ENCODE measurements at places on chromosomes 16 and 17.

DNA sequence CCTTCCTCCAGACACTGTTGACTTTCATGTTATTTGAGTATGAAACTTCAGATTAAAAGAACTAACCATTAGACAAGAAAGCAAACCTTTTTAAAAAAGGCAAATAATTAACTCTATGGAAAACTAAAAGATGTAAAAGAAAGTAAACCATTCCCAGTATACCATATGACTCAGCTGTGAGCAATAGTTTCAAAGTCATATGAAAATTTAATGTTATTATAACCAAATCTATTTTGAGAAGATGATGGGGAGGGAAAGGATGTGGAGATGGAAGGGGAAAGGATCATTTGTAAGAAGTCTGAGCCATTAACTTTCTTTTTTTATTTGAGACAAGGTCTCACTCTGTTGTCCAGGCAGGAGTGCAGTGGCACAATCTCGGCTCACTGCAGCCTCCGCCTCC is 131.8 kb downstream of the IRX5 start:
- no peak for DNase-seq

- no peak for DNase-seq
These were observed 1.9 kb downstream of the DNAH17 start for GRCh38 chr17:78575340-78575739.

DNA sequence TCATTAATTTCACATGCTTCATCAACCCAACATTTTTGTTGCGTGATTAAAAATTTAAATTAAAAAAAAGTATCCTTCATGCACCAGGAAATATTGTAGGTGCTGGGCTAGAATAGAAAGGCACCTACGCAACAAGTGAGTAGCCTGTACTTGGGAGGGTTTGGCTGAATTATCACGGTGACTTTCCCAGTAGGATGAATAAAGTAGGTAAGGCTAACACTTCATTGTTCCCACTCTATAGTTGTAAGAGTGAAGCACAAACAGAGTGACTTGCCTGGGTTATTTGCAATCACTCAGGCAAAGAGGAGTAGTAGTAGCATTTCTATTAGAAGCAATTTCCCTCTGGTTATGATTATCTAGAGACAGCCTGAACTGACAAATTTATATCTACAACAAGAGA is 62.5 kb downstream of the DNAH3 start:
- no peak for DNase-seq

GRCh38 chr17:35915153-35915964 is 15.2 kb downstream of the RDM1 start:
- DNase-seq: no peak

DNA sequence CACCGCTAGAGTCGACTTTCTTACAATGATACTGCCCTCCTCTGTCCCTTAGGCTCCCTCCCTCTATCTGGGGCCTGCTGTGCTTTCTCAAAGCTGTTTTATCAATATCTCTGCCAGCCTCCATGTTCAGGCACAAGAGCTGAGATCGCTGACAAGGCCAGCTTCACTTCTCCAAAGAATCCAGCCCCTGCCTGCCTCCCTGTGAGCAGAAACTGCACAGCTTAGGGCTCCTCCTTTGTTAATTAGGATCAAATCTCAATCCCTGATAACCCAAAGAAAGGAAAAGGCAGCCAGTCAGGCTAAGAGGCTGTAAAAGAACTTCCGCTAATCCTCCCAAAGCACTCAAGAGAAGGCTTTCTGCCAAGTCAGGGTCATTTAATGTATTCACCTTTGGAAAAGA is 616.0 kb upstream of the CDH11 start:
- DNase-seq: no peak

DNA sequence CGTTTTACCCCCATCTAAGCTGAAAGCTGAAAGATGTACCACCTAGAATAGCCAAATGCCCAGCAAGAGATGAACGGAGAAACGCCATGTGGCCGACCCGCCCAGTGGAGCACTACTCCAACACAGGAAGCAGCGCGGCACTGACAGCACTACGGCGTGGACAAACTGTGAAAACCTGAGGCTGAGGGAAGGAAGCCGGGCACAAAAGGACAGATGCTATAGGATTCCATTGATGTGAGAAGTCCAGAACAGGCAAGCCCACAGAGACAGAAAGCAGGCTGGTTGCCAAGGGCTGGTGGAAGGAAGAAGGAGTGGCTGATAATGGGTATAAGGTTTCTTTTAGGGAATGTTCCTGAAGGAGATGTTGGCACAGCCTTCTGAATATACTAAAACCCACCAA is 29.4 kb upstream of the SLC38A8 start:
- no peak for DNase-seq

DNA sequence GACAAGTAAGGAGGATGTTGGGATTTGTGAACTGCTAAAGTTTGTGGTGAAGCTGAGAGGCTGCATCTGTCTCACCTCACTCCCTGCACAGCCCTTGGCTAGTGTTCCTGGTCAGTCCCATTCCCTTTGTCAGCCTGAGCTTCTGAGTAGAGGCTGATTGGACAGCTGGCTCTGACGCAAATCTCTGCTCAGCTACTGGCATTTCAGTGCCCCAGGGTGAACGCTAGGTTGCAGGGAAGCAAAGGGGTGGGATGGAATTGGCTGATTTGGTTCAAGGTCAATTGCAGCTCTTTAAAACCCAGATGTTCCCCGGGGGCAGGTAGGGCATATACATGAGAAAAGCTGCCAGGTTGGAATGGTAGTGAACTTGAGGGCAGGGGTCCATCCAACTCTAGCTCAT is 23.1 kb upstream of the CNOT1 start:
- DNase-seq: no peak

GRCh38 chr17:82283208-82283749 is 9.8 kb upstream of the CSNK1D start:
- no peak for DNase-seq

- DNase-seq: peak; percentile 80
These were observed at the start of gene PIEZO1 for GRCh38 chr16:88785106-88785924. PIEZO1 (minus strand) TSS chr16:88785220; CDS start chr16:88784964, 256 bp downstream.

DNA sequence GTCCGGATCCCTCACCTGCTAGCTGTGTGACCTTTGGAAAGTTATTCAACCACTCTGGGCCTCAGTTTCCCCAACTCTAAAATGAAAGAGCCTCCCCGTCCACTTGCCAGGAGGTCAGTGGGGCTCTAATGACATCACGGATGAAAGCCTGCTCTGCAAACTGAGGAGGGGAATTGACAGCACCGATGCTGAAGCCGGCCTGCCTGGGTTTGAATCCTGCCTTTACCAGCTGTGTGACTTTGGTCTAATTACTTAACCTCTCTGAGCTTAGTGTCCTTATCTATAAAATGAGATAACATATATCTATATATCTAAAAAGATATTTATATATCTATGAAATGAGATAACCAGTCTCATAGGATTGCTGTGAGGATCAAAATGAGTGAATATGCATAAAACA is 1.9 kb downstream of the STX1B start:
- DNase-seq: no peak

- no peak for DNase-seq
These were observed 10.9 kb downstream of the DNAAF8 start for GRCh38 chr16:4745274-4745569.

DNA sequence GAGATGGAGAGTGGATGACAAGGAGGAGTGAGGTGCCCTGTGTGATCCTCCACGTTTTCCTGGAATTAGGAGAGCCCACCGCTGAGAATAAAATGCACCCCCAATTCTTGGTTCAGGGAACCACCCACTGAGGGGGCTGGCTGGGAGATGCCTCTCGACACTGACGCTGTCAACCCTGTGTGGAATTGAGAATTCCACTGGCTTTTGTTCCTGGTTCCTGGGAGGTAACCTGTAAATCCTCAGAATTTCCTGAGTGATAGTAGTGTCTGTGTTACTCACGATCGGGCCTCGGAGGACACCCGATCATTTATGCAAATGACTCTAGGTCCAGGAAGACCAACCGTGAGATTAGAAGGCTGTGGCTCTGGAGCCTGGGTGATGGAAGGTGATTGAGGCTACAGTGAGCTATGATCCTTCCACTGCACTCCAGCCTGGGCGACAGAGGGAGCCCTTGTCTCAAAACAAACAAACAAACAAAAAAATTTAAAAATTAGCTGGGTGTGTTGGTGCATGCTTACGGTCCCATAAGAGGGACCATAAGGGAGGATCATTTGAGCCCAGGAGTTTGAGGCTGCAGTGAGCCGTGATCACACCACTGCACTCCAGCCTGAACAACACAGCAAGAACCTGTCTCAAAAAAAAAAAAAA is 11.7 kb upstream of the PRPSAP1 start:
- no peak for DNase-seq

DNA sequence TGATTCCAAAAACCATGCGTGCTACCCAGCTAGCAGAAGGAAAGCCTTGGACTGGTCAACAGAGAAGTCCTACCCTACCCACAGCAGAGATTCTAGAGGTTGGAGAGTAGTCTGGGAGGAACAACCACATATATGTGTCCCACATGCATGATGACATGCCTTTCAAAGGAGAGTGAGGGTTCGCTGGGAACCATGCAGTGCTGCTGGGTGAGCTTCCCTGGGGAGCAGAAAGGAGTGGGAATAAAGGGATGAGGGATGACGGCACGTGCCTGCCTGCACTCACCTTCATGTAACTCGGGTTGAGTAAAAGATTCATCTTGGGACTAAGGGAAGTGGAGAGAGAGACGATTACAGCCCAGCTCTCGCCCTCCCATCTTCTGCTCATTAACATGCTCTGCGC is 9.8 kb downstream of the CPSF4L start:
- no peak for DNase-seq

GRCh38 chr16:85649411-85650134 is 36.5 kb downstream of the GSE1 start:
- no peak for DNase-seq

GRCh38 chr16:29656688-29657523 is 6.1 kb upstream of the SPN start:
- no peak for DNase-seq

DNA sequence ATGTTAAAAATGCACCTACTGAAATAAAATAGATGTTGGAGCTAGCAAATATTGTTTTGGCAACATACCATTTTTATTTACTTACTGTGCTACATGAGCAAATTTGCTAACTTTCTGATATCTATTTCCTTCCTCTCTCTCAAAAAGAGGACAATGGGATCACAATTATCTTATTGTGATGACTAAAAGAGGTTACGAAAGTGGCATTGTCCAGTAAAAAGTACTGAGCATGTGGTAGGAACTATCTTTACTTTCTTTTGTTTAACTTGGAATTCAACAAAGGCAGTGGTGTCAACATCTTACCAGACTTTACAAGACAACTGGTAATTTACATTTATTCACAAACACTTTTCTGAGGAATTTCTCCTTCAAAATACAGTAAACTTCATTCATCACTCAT is 1542.6 kb upstream of the CDH8 start:
- no peak for DNase-seq

DNA sequence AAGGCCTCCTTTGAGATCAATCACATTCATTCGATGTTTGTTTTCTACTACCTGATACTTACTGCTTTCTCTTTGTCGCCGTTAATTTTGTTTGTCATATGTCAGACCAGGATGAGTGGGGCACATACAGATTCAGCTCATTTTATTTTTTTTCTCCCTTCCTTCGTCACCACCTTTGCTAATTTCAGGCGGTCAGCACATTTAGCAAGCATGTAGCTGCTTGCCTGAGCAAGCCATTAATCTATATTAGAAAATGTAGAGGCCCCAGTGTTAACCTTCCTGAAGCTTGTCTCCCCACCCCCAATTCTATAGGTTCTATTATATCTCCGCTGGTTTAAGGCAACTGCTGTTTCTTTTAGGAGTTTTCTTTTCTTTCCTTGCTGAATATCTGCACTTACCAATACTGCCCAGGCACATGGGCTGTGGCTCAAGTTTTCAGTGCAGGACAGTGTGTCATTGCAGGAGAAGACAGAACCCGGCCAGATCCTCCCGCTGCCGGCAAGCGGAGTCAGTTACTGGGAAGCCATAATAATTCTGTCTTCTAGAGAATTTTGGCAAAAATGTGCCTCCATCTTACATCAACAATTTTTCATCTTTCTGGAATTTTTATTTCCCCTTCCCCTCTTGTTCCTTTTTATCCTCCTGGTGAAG is 714.3 kb downstream of the WWOX start:
- no peak for DNase-seq

- no peak for DNase-seq
These were observed 6.8 kb downstream of the RAB40B start for GRCh38 chr17:82691714-82692113.

GRCh38 chr16:58732545-58733247 is 1.4 kb downstream of the GOT2 start:
- no peak for DNase-seq

- no peak for DNase-seq
These were observed 64.4 kb upstream of the CDC42EP4 start for GRCh38 chr17:73376152-73376551.

GRCh38 chr17:31570951-31571892 is 179.7 kb downstream of the RAB11FIP4 start:
- DNase-seq: no peak

DNA sequence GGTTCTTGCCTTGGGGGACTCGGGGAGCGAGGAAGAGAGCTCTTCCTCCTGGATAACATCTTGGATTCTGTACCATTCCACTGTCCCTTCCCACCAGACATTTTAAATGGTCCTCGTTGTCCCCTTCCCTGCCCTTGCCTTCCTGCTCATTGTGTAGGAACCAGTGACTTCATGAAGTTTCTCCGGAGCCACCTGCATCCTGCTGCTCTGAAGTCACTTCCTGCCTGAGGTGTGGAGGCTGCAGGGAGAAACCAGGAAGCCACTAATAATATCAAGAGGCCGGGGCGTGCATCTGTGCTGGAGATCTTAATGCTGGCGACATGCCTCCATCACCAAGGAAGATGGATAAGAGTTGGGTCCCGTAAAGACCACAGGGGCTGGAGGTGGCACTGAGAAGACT is 6.2 kb upstream of the SLC16A13 start:
- no peak for DNase-seq

DNA sequence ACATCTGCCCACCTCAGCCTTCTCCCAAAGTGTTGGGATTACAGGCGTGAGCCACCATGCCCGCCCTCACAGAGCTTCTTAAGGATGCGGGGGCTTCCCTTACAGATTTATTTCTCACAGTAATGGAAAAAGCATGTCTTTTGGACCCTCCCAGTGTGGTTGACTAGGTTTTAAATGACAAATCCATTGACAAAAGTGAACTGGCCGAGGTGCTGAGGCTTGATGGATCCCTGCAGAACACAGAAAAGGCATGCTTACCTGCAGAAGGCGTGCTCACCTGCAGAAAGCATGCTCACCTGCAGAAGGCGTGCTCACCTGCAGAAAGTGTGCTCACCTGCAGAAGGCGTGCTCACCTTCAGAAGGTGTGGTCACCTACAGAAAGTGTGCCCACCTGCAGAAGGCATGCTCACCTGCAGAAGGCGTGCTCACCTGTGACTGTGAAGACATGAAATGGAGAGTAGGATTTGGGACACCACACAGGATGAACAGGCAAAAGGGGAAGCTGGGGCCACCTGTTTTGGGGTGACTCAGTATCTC is 15.1 kb upstream of the BBS2 start:
- no peak for DNase-seq

DNA sequence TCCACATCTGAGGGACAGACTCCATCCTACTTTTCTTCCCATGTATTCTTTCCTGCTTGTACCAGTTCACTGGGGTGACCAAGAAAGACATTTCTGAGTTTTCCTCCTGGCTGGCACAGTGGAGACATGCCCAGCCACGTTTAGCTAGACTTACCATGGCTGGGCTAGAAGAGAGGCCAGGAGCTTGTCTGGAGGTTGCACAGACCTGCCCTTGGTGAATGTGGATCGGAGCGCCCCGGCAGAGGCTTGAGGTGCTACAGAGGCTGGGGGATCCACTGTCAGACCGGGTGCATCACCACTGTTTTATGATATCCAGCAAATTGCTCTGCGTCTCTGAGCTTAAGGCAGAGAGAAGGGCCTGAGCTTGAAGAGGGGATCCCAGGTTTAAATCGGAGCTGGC is 3.5 kb downstream of the IL4R start:
- DNase-seq: no peak

Data from stimulated activated CD4-positive, alpha-beta T cell treated with anti-CD3 and anti-CD28 coated beads, TNF-alpha, amount 100 ng/mL, for 1 hour (primary cell).